Activated naive CD4-positive, alpha-beta T cell treated with anti-CD3 and anti-CD28 coated beads for 36 hours (primary cell): ENCODE measurements at places on chromosomes 2 and 18.

DNA sequence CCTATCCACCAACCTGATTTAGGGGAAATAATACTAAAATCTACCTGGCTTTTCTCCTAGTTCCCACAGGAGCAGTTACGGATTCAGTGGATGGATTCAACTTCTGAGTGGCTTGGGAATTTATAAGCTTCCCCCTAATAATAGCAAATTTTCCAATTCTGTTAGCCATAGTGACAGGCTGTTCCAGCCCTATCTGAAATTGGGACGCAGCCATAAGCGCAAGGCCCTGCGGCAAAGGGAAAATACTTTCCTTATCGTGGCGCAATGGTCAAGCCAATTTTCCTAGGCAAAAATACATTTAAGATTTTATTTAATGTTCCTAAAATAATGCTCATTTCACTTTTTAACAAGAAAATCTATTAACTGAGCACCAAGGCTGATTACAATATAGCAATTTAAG, 49.7 kb downstream of the CDH2 start:
- DNase-seq, result no peak

- DNase-seq, result peak; percentile 48
These were observed 42.6 kb upstream of the HNRNPA3 start for GRCh38 chr2:177169810-177170514.

GRCh38 chr2:99150706-99151105, 4.0 kb downstream of the TSGA10 start:
- DNase-seq, result no peak

- DNase-seq, result no peak
These were observed 13.2 kb upstream of the MYO1B start for GRCh38 chr2:191231995-191232394.

- no peak for DNase-seq
These were observed 2.1 kb downstream of the TSHZ1 start for GRCh38 chr18:75212751-75213090.

- DNase-seq, result no peak
These were observed 1.9 kb upstream of the CABYR start for GRCh38 chr18:24136967-24137373.

- DNase-seq, result no peak
These were observed 391 bp upstream of the TMEM17 start for GRCh38 chr2:62506421-62506750.

DNA sequence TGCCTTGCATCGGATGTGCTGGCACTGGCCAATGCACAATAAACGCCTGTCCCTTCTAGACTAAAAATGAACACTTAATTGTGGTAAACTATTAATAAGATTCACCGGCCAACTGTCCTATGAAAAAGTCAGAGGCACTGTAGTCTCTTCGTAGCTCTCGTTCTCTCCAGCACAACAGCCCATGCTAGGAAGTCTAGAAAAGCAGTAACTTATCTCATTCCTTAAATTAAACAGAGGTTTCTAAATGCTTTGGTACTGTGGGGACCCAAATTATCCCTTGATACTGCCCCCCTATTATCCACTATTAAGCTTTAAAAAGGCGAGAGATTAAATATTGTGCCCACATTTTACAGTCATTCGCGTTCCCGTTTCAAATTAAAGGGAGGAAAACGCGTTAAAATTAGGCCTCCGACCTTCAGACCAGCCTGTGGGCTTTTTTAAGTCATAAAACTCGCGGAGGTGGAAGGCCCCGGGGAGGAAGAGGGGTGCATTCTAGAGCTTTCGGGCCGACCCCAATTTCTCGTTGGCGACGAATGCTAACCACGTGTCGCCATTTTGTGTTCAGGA, 1.5 kb upstream of the PCBP1 start:
- DNase-seq, result no peak

DNA sequence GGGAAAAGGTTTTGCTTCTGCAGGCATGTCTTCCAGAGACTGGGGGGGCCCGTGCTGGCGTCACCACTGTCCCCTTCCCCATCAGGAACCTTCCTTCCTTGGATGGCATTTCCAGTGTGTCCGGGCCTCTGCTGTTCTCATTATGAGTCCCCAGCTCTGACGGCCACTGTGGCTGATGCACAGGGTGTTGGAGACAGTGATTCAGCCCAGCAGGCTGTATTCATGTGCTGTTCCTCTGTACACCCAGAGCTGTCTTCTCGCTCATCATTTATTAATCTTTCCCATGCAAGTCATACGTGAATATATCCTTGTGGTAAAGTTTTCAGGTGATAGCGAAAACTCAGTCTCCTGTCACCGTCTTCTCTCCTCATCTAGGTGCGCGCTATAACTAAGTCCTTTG, 57.7 kb downstream of the ASAP2 start:
- no peak for DNase-seq

DNA sequence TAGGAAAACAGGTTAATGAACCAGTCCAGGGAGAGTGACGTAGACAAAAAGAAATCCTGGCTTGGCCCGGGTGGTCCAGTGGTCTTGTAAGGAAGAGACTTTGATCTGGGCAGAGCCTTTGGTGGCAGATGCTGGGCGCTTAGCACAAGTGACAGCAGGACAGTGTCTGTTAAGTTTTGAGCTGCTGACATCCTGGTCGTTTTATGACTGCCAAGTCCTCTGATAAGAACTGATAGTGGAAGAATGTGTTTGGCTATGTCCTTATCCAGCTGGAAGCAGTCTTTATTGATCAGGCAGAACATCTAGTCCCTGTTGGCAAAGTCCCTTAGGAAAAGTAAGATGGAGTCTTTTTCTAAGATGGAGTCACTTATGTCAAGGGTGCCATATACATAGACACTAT, 27.4 kb upstream of the ZNF407 start:
- no peak for DNase-seq

- no peak for DNase-seq
These were observed 186.9 kb upstream of the ACAA2 start for GRCh38 chr18:50000227-50000626.

- no peak for DNase-seq
These were observed 267.6 kb upstream of the MGAT5 start for GRCh38 chr2:133986081-133986837.

DNA sequence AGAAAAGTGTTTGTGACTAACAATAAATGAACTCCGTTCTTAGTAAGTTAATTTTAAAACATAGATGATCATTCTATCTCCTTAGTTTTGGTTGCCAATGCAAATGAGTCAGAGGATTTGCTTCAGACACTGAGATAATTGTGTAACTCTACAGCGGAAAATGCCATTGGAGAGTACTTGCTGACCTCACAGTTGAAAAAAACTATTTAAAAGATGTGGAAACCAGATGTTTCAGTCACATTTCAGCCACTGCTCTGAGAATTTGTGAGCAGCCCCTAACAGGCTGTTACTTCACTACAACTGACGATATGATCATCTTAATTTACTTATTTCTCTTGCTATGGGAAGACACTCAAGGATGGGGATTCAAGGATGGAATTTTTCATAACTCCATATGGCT, at the start of gene TNFAIP6:
Gene TNFAIP6, plus strand, starts transcription at position 234 of the 400 bp plus-strand sequence. Its CDS starts 75 bp downstream, at position 309.
- DNase-seq, result no peak

DNA sequence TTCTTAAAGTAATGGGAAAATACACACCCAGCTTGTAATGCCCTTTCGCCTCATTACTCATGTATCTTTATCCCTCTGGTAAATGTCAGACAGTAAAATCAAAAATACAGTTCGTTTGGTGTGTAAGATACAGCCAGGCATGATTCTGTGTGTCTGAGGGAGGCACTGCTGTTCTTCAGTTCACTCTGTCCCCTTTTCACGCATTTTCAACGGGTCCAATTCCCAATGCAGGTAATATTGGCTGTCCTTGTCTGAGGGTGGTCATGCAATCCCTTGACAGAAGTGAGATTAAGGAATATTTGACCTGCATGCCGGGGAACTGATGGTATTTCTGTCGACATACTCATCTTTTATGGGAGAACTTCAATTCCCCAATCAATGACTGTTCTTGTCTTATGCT, 587.2 kb upstream of the NXPH2 start:
- no peak for DNase-seq

DNA sequence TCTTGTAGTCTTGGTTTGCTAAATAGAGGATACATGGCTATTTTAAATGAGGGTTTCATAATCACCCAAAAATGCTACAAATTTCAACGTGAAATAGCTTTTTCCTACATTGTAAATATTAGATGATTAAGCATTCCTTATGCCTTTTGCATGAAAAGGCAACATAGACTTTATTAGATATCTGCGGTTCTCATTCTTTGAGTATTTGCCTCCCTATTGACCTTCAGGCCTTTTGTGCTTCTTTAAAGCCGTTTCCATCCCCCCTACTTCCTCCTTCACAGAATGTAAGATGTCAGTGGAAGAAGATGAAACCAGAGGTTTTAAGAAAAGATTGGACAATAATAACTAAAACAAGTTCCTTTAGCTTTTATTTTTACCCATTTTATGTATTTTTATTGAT, 144.1 kb downstream of the UBE2E3 start:
- no peak for DNase-seq

- no peak for DNase-seq
These were observed 84.4 kb upstream of the RAB6C start for GRCh38 chr2:129895061-129895460.

DNA sequence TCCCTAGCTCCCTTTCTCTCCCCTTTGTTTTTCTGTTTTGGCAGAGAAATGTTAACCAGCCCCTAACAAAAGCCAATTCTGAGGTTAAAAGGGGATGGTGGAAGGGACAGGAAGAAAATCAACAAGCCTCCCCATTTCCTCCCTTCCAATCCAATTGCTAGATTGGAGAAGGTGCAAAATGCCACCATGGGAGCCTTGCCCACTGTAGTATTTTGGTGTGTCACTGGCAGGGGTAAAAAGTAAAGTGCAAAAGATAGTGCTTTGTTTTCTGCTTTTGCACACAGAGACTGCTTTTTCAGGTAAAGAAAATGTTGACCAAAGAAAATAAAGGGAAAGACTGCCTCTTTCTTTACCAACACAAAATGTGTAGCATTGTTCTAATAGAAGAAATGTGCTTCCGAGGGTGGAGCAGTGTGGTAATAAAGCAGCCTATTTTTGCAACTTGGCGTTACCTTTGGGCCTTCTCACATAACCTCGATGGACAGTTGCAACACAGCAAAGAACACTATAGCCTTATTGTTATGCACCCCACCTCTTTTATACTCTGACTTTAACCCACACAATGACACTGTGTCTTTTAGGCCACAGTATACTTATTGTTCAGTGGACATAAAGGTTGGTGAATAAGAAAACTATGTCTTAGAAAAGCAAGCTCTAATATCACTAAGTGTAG, 861.8 kb downstream of the BCL11A start:
- DNase-seq, result no peak

DNA sequence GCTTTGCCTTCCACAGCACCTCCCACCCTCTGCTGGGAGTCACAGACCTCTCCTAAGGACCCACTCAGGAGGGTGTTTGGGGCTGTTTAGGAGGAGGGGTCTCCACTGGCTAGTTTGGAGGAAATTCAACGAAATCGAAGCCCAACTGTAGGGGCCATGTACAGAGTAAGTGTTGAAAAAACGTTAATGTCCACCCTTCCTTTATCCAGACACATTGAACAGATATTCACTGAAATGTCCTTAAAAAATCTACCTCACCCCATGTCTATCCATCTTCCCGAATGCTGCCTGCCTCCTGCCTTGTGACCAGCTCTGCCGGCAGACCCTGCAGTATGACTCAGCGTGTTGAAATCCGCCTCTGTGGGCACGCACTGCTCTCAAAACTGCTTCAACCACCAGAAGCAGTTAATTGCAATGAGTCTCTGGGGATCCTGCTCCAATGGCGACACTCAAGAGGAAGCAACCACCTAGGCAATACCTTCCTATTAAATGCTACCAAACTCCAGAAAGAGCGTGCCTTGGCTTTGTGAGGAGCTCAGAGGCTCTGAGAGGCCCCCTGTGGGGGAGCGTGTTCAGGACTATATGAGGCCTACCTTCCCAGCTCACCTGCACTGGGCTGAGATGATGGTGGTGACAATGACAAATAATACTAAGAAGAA, 61.4 kb upstream of the RTN4 start:
- no peak for DNase-seq

GRCh38 chr2:97734061-97735051, 21.0 kb downstream of the ZAP70 start:
- no peak for DNase-seq

DNA sequence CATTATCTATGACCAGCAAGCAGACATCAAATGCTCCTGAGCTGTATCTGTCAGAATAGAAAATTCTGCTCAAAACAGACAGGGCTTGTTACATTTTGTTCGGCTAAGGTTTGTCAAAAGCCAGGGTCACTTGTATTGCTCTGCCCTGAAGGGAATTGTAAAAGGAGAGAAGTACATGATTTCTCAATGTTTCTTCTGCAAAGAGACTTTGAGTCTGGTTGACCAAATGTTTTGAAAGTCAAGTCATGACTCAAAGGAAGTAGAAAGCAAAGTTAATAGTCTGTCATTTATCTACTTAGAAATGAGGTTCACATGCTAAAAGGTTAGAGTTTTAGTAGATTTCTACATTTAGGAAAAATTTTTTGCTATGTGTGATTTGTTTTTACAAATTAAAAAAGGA, 1624.1 kb upstream of the ZEB2 start:
- no peak for DNase-seq

DNA sequence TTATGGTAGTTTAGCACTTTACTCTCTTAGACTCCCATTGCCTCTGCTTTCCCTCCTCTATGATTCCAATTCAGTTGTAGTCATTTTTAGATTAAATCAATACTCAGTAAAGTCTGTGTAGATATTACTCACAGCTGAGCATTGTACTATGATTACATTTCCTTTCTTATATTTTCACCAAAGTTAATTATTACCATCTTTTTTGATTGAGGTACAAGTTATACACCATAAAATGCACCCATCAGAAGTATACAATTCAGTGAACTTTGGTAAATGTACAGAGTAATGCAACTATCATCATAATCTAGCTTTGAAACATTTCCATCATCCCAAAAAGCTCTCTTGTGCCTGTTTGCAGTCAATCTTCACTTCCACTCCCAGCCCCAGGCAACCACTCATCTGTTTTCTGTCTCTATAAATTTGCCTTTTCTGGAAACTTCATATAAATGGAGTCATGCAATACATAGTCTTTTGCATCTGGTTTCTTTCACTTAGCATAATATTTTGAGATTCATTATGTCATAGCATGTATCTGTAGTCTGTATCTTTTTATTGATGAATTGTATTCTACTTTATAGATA, 30.2 kb upstream of the ETAA1 start:
- DNase-seq, result no peak

DNA sequence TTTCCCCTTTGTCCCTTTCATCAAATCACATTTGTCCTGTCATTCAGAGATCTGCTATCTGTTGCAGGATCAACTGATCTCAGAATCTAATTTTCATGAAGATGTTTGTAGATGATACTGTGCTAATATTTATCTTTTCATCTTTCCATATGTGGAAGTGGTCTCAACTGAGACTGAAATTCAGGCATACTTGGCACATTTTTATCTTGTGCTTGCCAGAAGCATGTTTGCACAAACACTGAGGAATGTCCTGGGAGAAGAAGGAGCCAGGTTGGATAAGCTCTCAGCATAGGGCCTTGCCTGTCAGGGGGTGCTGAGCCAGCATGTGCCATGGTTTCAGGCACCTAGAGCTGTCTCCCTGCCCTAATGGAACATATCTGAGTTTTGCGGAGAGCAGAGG, 24.5 kb upstream of the MMADHC start:
- DNase-seq, result no peak
